ENCODE measurements at places on chromosomes 1 and 21.

GRCh38 chr21:46195595-46196195, 11.4 kb upstream of the SPATC1L start:
- DNase-seq, result no peak

DNA sequence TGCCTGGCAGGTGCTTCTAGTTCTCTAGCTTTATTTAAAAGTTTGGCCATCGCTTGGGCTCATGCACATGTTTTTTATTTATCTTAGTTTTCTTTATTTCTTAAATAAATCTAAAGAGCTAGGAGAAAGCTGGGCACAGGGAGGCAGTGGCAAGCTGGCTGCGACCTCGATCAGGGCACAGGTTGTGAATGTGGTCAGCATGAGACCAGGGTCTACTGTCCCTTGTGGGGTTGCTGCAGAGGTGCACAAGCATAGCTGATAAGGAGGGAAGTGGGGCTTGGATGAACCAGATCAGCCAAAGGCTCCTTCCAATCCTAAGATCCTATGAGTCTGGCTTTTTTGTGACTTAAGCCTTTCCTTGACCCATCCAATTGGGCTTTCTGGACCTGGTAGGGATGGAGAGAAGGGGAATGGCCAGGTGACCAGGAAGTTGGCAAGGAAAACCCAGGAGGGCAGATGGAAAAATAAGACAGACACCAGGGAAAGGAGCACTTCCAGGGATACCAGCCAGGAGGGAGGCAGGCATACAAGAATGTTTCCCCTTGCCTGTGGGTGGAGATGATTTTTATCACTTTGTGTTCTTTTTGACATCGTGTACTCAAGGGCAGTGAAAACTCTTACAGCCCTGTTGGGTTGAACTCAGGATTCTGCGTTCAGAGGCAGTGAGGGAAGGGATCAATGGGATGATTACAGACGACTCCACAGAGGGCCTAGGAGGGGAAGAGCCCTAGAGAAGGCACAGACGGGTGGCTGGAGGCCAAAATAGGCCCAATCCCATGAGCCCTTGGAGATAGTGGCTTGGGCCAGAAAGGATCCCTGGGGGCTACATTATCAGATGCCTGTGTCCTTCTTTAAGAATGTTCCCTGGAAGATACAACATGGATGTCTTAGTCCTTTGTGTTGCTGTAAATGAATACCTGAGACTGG, 8.5 kb downstream of the CYP4B1 start:
- no peak for DNase-seq

DNA sequence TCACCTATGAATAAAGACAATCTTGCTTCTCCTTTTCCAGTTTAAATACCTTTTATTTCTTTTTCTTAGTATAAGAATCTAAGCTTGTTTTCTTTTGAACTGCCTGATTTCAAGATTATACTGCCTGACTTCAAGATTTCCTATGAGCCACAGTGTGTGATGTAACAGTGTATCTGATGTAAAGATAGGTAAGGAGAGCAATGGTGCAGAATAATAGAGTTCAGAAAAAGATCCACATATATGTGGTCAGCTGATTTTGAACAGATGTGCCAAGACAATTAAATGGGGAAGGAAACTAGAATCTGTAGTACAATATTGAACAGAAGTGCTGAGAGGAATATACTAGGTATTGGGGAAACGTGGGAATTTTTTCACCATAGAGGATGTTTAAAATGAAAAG, 21.0 kb downstream of the EXO1 start:
- no peak for DNase-seq

DNA sequence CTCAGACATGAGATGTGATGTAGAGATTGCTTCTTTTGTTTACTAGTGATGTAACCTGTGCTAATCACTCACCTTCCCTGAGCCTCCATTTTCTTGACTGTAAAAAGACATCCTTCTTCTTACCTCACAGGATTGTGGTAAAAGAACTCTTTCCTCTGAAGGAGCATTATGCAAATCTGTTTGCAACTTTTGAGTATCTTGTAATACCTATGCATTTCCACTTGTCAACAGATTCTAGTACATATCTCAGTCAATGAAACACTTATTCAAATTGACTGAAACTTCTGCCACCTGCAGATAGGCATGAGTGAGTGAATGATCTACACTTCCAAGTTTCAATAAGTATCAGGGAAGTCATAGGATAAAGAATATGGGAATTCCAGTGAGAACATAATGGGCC, 174.7 kb downstream of the HHIPL2 start:
- DNase-seq, result no peak

- DNase-seq, result peak; percentile 75
Measured at GRCh38 chr1:53328009-53328461, at the start of gene LRP8. TSS of gene LRP8 (minus strand) at chr1:53328070. CDS start at chr1:53327912, 158 bp downstream.

GRCh38 chr1:107875689-107876088, 89.3 kb downstream of the VAV3 start:
- DNase-seq, result no peak

GRCh38 chr1:207069061-207069460, 16.0 kb downstream of the PFKFB2 start:
- DNase-seq, result peak; percentile 9

- no peak for DNase-seq
Measured at GRCh38 chr1:84603223-84603622, 29.0 kb upstream of the CTBS start.

DNA sequence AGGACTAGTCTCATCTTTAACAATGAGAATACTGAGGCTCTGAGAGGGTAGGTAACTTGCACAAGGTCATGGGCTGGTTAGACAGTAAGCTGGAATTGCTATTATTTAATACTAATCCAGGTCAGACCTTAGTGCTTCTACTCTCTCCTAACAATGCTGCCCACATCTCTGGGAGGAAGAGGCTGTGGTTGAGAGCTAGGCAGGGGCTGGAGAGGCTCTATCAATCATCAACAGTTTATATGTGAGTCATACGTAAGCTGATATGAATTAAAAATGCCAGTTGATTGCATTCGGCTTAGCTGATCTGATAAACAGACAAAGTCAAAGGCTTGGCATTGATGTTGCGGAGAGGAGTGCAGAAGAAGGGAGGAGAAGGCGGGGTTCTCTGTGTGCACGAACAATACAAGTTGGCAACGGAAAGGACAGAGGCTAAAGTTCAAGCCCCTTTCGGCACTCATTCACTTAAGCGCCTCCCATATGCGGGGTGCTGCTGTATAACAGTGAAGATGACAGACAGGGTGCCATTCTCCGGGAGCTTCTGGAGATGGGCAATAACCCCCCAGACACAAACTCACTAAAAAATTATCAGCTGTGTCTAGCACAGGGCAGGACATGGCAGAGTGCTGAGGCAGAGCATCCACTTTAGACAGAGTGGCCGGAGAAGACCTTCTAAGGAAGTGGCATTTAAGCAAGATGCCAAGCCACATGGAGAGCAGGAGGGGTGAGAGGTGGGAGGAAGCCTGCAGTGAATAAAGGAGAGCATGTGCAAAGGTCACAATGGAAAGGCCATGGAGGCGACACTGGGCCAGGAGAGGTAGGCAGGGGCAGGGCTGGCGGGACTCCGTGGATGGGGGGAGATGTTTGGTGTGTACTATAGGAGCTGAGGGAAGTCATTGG, 195.2 kb downstream of the ZSCAN20 start:
- no peak for DNase-seq

DNA sequence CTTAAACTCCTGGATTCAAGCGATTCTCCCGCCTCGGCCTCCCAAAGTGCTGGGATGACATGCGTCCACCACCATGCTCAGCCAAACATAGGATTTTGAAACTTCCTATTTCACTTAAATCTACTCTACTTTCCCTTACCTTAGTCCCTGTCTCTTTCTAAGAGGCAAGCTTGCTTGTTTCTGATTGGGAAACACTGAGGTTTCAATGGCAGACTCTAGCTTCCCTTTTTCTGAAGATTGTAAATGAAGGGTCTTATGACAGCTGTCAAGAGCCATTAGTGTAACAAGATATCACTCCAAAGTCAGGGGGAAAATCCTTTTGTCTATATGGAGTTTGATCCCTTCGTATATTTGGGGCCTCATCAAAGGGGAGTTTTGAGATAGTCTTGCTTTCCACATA, 23.5 kb upstream of the LMO4 start:
- peak; percentile 75 for DNase-seq

- peak; percentile 59 for DNase-seq
Measured at GRCh38 chr1:234398849-234399381, 25.7 kb downstream of the COA6 start.

- no peak for DNase-seq
Measured at GRCh38 chr1:8422510-8423268, 104.8 kb downstream of the SLC45A1 start.

DNA sequence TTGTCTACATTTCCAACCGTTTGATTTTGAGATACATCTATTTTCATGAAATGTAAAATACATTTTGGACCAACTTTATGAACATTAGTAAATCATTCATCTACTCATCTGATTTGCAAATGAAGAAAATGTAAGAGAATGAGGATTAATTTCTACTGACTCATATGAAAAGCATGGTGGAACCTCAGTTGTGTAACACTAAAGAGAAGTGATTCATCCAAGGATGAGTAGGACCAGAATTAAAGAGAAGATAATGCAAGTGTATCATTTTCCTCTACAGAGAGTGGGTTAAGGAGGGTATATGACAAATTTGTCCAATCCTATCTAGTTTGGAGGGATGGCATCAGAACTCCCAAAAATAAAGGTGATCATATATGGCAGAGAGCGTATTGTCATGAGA, 1967.6 kb downstream of the MRPL39 start:
- no peak for DNase-seq

DNA sequence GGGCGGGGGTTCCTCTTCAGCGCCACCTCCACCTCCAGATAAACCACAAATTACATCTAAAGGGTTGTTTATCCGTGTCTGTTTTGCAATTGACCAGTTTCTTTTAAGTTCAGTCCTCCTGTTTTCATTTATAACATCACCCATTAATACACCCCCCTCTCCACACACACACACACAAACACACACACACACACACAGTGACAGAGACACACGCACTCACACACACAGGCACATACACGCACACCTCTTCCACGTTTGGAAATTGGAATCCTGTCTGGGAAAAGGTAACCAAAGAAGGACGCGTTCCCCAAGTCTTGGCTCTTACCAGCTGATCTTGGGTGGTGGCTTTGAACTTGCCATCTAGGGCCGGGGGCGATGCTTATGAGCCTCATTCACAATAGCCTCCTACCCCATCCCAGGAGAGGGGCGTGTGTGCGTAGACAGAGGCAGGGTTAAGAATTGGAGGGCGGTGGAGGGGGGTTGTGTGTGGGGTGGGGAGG, 442 bp upstream of the CSMD2 start:
- DNase-seq, result no peak

- DNase-seq, result no peak
Measured at GRCh38 chr1:245776139-245776538, 621.4 kb downstream of the KIF26B start.

DNA sequence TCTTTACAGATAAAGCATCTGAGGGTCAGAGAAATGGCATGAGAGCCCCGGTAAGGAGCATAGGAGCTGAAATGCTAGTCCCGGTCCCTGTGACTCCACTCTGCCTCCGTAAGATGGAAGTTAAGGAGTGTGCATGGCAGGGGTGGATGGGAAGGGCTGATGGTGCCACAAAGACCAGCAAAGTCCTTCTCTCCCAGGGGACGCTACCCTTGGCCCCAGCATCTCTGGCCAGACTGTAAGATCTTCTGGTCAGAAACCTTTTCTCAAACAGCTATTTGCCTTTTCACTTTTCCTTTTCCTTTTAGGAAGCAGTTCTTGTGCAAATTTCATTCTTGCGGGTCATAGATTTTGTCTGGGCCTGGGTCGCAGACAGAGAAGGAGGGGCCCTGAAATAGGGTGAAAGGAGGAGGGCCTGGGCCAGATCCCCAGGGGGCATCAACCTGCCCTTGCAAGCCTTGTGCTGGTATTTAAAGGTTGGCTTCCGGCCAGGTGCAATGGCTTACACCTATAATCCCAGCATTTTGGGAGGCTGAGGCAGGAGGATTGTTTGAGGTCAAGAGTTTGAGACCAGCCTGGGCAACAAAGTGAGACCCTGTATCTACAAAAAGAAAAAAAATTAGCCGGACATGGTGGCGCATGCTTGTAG, 14.4 kb upstream of the EPS8L3 start:
- no peak for DNase-seq

DNA sequence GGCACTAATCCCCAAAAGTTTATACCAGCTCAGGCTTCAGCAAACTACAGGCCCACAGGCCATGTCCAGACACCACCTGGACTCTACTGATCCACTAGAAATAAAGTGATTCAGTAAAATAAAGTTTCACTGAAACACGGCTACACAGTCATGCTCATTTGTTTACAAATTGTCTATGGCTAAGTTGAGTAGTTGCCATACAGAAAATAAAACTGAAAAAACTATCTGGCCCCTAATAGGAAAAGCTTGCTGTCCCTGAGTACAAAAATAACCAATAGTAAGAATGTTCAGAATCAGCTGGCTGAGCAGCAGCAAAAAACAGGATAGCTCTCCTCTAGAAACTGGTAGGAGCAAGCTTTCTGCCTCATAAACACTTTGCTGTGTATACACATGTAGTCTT, 221.5 kb downstream of the RERE start:
- no peak for DNase-seq

GRCh38 chr1:118007391-118007790, 77.9 kb downstream of the WDR3 start:
- no peak for DNase-seq

GRCh38 chr1:230273141-230273710, 152.9 kb downstream of the PGBD5 start:
- no peak for DNase-seq

DNA sequence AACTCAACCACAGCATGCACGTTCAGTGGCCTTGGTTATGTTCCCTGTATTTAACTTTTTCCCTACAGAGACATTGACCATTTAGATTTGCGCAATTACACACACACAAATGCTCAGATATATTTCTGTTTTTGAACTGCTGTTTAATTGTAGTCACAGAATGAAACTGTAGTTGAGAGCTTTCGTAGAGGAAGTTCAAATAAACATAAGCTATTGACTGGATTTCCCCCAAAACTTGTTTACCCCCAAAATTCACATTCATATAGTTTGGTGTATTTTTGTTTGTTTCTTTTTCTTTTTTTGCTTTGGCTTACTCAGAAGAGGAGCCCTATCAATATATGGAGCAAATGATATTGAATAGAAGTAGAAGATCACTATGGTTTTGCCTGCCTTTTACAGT, 921.0 kb downstream of the ADGRL2 start:
- DNase-seq, result no peak

GRCh38 chr1:1427106-1427819, 6.2 kb upstream of the ANKRD65 start:
- DNase-seq, result no peak

GRCh38 chr1:86926883-86927282, 12.4 kb downstream of the HS2ST1 start:
- DNase-seq, result no peak
